Psoas muscle (tissue), 8 donors: ENCODE measurements at places on chromosomes 2 and 18. TPM values are rescaled to one million over a fixed set of nuclear protein-coding genes. Genes with fewer than 3 reads are reported as not detected.

GRCh38 chr2:203484266-203485112 is 50.6 kb downstream of the RAPH1 start:
- H3K4me1 ChIP-seq, result no peaks in the 10 kb centered on the region
- H3K27me3 ChIP-seq, result no peaks in the 10 kb centered on the region
- peaks cover 10% of the 10 kb centered on the region for H3K36me3 ChIP-seq
- no peak overlapping the region for H3K27ac ChIP-seq
- DNase-seq, result no peak
- H3K4me3 ChIP-seq, result no peak overlapping the region

GRCh38 chr2:205806143-205806905 is 124.0 kb downstream of the NRP2 start:
- H3K27ac ChIP-seq, result no peak overlapping the region
- H3K36me3 ChIP-seq, result no peaks in the 10 kb centered on the region
- H3K4me1 ChIP-seq, result peaks cover 5% of the 10 kb centered on the region
- DNase-seq, result no peak
- H3K27me3 ChIP-seq, result no peaks in the 10 kb centered on the region

DNA sequence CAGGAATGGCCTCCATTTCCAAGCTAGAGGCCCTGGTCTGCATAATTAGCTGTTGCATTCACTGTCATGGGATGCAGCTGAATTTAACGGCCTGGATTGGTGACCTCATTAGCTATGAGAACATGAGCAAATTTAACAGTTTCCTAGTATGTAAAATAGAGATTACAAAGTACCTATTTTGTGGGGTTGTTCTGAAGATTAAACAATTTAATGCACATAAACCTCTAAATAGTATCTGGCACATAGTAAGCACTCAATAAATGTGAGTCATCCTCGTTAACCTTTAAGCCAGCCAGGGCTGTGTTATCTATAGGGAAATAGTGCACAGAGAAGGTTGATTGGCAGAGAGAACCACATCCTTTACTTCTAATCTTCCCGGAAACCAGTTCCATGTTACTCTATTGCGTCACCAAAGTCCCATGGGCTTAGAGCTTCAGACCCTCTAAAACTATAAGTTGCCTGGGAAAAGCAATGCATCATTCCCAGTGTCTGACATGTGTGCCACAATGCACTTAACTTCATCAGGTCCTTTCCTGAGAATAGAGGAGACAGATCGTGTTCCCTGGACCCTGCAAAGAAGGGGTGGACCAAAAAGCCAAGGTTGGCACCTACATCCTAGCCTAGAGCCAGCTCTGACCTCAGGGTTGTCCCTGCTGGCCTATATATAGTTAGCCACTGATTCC is 196.5 kb downstream of the LNPK start:
- no peaks in the 10 kb centered on the region for H3K36me3 ChIP-seq
- H3K4me1 ChIP-seq, result peaks cover 9% of the 10 kb centered on the region
- no peak for DNase-seq
- no peaks in the 10 kb centered on the region for H3K27me3 ChIP-seq
- no peak overlapping the region for H3K4me3 ChIP-seq
- H3K27ac ChIP-seq, result no peak overlapping the region

GRCh38 chr2:20439503-20439902 is 7.4 kb upstream of the RHOB start:
- peak; percentile 20 for DNase-seq
- H3K4me3 ChIP-seq, result no peak overlapping the region
- peaks cover 13% of the 10 kb centered on the region for H3K4me1 ChIP-seq
- H3K27ac ChIP-seq, result no peak overlapping the region
- H3K27me3 ChIP-seq, result no peaks in the 10 kb centered on the region

GRCh38 chr2:119794237-119794636 is 34.5 kb downstream of the PTPN4 start:
- no peak overlapping the region for H3K4me3 ChIP-seq
- H3K27me3 ChIP-seq, result no peaks in the 10 kb centered on the region
- DNase-seq, result no peak
- H3K36me3 ChIP-seq, result no peaks in the 10 kb centered on the region
- H3K4me1 ChIP-seq, result no peaks in the 10 kb centered on the region
- H3K27ac ChIP-seq, result no peak overlapping the region

DNA sequence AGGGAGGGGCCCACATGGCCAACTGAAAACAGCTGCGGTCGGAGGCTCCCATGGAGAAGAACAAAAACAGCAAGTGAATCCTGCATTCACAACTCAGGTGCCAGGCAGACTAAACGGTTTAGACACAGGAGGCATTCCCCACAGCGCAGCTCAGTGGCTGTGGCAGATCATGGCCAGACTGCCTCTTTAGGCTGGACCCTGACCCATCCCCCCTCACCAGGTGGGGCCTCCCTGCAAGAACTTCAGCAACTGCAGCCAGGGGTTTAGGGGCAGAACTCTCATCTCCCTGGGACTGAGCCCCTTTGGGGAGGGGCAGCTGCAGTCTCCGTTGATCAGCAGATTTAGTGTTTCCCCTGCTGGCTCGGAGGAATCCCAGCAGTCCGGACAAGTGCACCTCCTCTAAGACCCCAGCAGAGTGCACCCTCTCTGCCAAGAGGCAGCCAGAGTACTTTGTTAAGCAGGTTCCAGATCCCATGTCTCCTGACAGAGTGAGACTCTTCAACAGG is 346.7 kb downstream of the SS18 start:
- H3K4me1 ChIP-seq, result no peaks in the 10 kb centered on the region
- no peak overlapping the region for H3K27ac ChIP-seq
- no peak for DNase-seq
- H3K36me3 ChIP-seq, result no peaks in the 10 kb centered on the region
- no peak overlapping the region for H3K4me3 ChIP-seq
- no peaks in the 10 kb centered on the region for H3K27me3 ChIP-seq

DNA sequence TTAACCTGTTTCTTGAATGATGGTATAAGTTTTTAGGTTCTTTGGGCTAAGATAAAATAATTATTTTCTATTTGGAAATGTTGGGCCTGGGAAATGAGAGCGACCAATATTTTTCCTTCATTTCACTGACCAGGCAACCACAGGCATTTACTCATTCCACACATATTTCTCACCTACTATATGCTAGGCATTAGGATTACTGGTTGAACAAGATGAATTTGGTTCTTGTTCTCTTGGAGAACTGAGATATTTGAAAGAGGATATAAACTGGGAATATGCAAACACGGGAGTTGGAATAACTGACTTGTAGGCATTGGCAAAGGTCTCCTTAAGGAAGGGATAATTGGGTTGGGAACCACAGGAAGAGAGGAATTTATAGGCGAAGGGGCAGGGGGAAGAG is 3.9 kb upstream of the MYL1 start:
- H3K4me1 ChIP-seq, result peaks cover 49% of the 10 kb centered on the region
- no peak for DNase-seq
- H3K27me3 ChIP-seq, result no peaks in the 10 kb centered on the region

DNA sequence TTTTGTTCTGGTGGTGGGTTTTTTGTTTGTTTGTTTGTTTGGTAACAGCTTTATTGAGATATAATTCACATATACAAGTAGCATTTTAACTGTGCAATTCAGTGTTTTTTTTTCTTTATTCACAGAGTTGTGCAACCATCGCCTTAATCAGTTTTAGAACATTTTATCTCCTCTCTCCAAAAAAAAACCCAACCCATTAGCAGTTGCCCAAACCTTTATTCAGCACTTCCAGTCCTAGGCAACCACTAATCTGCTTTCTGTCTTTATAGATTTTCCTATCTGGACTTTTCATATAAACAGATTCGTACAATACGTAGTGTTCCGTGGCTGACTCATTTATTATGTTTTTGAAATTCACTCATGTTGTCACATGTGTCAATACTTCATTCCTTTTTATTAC is 38.7 kb downstream of the CCDC138 start:
- no peak overlapping the region for H3K27ac ChIP-seq
- no peaks in the 10 kb centered on the region for H3K36me3 ChIP-seq
- no peaks in the 10 kb centered on the region for H3K4me1 ChIP-seq
- no peaks in the 10 kb centered on the region for H3K27me3 ChIP-seq

DNA sequence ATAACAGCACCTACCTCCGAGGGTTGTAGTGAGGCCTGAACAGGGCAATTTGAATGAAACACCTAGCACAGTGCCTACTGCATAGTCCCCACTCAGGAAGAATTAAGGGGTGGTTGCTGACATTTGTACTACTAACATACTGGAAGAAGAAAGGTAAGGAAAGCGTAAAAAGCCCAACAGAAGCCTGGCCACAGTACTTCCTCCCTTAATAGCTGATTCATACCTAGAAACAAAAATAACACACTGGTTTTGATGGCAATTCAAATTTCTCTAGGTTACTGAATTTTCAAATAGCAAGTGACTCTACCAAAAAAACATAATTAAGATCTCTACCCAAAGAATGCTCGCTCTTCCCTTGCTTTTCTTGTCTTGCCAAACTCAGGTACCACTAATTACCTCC is 16.2 kb downstream of the SUCLG1 start:
- H3K4me3 ChIP-seq, result no peak overlapping the region
- no peaks in the 10 kb centered on the region for H3K4me1 ChIP-seq
- H3K27ac ChIP-seq, result no peak overlapping the region
- DNase-seq, result no peak

GRCh38 chr2:224248944-224249371 is 152.9 kb downstream of the FAM124B start:
- H3K36me3 ChIP-seq, result no peaks in the 10 kb centered on the region
- no peaks in the 10 kb centered on the region for H3K27me3 ChIP-seq
- no peak overlapping the region for H3K27ac ChIP-seq
- H3K4me1 ChIP-seq, result no peaks in the 10 kb centered on the region
- no peak for DNase-seq
- no peak overlapping the region for H3K4me3 ChIP-seq

GRCh38 chr2:223169830-223170605 is 118.0 kb downstream of the KCNE4 start:
- no peak overlapping the region for H3K4me3 ChIP-seq
- H3K36me3 ChIP-seq, result no peaks in the 10 kb centered on the region
- no peak overlapping the region for H3K27ac ChIP-seq

DNA sequence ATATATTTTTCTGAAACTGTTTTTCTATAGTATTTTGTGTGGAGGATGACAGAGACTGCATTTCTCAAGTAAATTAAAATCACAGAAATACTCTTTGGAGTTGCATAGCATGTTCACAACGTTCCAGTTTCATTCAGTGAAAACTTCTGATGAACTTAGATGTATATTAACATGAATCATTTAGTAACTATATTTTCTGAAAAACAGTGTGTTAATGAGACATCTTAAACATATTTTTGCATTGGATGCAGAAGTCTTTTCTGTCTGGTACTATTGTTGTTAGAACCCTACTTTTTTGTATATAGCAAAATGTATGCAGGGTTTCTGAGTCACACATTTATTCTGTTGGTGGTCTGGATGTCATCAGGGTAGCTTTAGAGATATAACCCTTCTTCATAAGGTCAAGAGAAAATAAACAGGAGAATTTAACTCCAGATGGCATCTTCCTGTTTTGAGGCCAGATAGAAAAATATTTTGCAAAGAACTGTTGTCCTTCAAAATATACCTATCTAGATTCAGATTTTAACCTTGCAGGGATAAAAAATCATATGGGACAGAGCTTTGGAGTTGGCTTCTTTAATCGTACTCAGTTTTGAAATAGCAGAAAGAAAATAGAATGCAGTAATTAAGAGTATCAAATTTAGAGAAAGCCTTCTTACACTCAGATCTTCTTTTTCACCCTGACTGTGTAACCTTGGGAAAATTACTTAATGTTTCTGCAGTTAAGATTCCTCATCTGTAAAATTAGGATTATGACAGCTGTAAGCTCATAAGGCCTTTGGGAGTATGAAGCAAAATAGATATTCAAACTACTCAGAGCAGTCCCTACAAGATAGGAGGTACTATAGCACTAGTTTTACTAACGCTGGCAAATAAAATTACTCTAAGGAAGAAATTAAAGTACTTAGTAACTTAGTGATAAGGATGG is 5.3 kb downstream of the COL3A1 start:
- H3K36me3 ChIP-seq, result no peaks in the 10 kb centered on the region
- H3K27me3 ChIP-seq, result no peaks in the 10 kb centered on the region
- no peak for DNase-seq
- H3K4me3 ChIP-seq, result peak overlapping the region; percentile 52

GRCh38 chr2:24075259-24075658 is 867 bp downstream of the SF3B6 start:
- H3K27me3 ChIP-seq, result no peaks in the 10 kb centered on the region
- peak overlapping the region; percentile 93 for H3K4me3 ChIP-seq
- H3K27ac ChIP-seq, result peak overlapping the region; percentile 87
- DNase-seq, result no peak
- H3K4me1 ChIP-seq, result peaks cover 7% of the 10 kb centered on the region
- H3K36me3 ChIP-seq, result peaks cover 39% of the 10 kb centered on the region

- H3K27ac ChIP-seq, result peak overlapping the region; percentile 91
- peak; percentile 63 for DNase-seq
- H3K36me3 ChIP-seq, result peaks cover under 1% of the 10 kb centered on the region
- no peaks in the 10 kb centered on the region for H3K27me3 ChIP-seq
These were observed 1.9 kb downstream of the MCFD2 start for GRCh38 chr2:46913471-46914381.

- H3K36me3 ChIP-seq, result no peaks in the 10 kb centered on the region
- no peaks in the 10 kb centered on the region for H3K27me3 ChIP-seq
- peaks cover 4% of the 10 kb centered on the region for H3K4me1 ChIP-seq
These were observed 90.3 kb upstream of the BCL2L11 start for GRCh38 chr2:111030260-111030891.

DNA sequence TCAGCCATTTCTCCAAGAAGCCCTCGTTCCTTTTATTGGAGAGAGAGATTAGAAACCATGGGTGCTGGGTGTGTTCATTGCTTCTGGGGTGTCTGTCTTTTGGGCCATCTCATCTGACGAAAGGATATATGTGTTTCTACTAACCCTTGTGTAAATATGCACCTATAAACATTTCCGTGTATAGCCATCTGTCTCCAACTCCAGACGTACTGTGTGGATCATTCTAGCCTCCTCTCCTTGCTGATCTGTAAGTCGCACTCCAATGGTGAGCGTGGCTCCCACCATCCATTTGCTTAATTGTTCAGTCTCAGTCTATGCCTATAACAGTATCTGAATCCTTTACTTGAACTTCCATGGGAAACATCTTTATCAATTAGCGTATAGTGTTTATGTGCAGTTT is 1.8 kb downstream of the RBFA start:
- H3K4me3 ChIP-seq, result no peak overlapping the region
- H3K27me3 ChIP-seq, result no peaks in the 10 kb centered on the region
- H3K36me3 ChIP-seq, result no peaks in the 10 kb centered on the region

DNA sequence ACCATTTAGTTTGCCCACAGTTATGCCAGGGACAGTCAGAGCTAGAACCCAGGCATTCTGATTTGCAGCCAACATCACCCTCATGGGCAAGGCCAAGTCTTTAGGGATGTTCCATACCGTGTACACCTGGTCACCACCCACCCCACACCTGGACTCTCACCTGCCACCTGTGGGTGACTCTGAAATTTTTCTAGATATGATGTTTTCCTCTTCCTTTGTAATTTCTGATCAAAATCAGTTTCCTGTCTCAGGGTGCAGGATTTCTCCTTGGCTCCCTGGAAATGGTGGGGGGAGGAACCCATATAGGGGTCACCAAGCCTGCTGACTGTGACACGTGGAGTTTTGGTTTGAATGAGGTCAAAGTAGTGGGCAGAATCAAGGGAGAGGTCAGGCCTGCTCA is 138.2 kb downstream of the ACOXL start:
- H3K27ac ChIP-seq, result no peak overlapping the region
- no peak for DNase-seq
- no peaks in the 10 kb centered on the region for H3K36me3 ChIP-seq
- no peaks in the 10 kb centered on the region for H3K27me3 ChIP-seq
- H3K4me1 ChIP-seq, result no peaks in the 10 kb centered on the region

IL36RN gene
- total RNA-seq, result not detected

EFR3B gene
- 5.9 TPM for total RNA-seq

TCF7L1 gene
- 9.8 TPM for total RNA-seq

IL1F10 gene
- not detected for total RNA-seq

ACADL gene
- 9.1 TPM for total RNA-seq

NT5C1B gene
- total RNA-seq, result not detected

MAPK4 gene
- 0.57 TPM for total RNA-seq

NOSTRIN gene
- 6.5 TPM for total RNA-seq

ST8SIA5 gene
- 9.9 TPM for total RNA-seq
